AG04449 (cell line): ENCODE measurements at places on chromosomes 6 and 20.

GRCh38 chr6:142377497-142377848, 75.7 kb downstream of the ADGRG6 start:
- no peak for DNase-seq

DNA sequence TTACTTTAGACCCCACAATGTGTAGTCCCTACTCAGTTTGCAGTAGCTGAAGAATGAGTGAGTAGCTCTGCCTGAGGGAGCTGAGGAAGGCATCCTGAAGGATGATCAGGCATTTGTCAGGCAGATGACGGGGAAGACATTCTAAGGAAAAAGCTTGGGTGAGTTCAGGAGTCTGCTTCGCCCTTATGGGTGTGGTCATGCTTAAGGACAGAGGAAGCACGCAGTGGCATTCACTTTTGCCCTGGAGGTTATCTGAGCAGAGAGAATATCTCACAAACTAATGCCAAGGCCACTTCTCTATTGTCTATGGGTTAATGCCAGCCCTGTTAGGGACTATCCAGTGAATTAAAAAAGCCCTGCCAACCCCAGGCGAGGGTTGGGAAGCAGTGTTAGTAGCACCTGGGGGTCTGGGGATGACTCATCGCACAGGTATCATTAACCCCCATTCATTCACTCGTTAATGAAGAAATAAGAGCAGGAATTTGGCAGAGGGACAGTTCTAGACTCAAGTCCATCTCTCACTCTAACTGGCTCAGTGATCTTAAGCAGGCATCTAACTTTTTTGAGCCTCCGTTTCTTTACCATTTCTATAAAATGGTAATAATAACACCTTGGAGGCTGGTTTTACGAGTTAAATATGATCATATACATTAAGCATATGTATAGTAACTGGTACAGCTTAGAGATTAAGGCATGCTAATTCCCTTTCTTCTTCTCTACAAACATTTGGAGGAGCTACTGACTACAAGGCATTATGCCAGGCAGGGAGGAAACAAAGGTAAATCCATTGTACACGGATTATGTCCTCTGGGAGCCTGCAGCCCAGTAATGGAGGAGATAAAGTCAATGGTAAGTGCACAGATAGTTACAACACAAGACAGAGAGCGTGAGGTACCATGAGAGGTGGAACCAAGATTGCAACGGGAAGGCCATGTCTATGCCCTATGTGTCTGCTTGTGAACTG, 93.2 kb upstream of the AKIRIN2 start:
- DNase-seq, result no peak

DNA sequence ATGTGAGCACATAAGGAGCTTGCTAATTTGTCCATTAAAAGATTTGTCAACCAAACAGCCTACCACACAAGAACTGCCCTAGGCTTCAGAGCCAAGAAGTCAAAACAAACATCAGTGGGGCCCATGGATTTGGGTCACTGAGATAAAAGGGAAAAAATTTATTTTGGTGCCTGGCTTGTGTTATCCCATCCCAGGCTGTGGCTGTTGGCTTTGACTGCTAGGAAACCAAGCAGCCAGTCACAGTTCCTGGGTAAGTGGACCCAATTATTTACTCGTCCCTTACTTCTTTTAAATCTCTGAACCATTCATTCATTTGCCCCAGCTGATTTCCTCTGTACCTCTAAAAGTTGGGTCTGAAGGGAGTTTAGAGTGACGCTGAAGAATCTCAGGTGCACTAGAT, 41.3 kb downstream of the EDN1 start:
- no peak for DNase-seq

GRCh38 chr6:139676718-139677117, 302.3 kb upstream of the CITED2 start:
- DNase-seq, result no peak

- no peak for DNase-seq
Measured at GRCh38 chr6:151388997-151389617, 2.3 kb downstream of the ZBTB2 start.

DNA sequence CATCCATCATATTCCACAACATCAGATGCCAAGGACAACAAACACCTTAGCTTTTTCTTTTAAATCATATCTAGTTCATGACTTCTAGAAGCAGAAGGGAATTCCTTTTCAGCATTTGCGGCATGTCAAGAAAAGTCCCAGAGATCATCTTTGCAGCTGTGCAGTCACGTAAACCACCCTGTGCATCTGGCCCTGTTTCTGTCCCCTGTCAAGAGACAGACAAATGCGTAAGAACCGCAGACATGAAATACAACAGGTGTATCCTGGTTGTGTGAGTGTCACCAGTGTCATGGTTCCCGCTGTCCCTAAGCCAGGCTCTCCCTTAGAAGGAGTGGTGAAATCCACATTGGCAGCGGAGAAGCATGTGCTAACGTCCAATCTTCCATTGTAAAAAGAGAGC, 28.1 kb downstream of the LY86 start:
- DNase-seq, result no peak

- no peak for DNase-seq
Measured at GRCh38 chr20:52799130-52799529, 173.0 kb upstream of the TSHZ2 start.

- DNase-seq, result no peak
Measured at GRCh38 chr6:75498862-75499261, 5.3 kb upstream of the FILIP1 start.

DNA sequence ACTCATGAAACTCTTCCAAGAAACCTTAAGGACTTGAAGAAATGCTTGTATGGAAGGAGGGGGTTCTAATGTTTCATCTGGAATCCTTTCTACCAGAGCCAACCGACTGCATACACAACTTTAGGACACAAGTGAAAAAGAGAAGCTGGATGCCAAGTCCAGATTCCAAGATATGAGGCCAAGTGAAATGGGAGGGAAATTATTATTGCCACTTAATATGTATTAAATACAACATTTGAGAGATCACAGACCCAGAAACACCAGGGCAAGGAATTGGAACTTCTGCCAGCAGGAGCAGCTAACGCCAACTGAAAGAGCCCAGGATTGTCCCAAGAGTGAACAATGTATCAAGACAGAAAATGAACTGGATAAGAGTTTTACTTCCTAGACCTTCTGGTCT, 144.2 kb downstream of the ARHGAP18 start:
- no peak for DNase-seq

- DNase-seq, result peak; percentile 46
Measured at GRCh38 chr6:47134476-47135189, 92.5 kb upstream of the ADGRF1 start.

GRCh38 chr20:35735826-35736470, 6.1 kb downstream of the RBM39 start:
- DNase-seq, result no peak

GRCh38 chr6:73349311-73349710, 4.8 kb downstream of the DPPA5 start:
- DNase-seq, result no peak

GRCh38 chr6:48809700-48810099, 653.4 kb downstream of the MMUT start:
- DNase-seq, result no peak

DNA sequence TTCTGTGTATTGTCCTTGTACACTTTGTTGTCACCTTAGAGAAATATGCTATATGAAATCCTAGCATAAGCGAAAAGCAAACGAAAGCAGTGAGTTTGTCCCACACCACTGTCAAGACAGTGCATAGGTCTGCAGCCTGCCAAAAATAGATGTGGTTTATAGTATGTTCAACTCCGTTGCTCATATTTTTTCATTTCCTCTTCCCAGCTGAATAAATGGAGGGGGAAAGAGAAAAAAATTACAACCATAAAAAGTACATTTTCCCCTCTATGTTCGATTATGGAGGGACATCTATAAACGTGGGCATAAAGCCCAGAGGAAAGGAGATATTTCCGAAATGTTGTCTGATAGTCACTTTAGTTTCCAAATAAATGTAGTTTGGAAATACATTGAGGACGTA, 25.8 kb downstream of the PRL start:
- no peak for DNase-seq

DNA sequence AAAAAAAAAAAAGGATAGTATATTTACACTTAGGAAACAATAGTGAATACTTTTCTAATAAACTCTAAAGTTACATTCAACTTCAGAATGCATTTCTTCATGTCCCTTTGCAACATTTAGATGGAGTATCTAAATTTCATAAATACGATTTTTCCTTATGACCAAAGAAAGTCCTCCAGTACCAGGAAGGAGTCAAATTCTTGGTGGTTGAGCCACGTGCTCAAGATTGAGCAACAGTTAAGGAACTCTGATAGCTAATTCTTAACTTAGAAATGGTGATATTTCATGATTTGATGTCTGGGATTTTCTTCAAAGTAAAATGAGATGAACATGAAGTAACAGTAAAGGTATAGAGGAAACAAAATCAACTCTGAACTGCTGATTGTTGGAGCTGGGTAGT, 92.7 kb downstream of the SASH1 start:
- DNase-seq, result no peak

GRCh38 chr20:63606686-63607085, 20.2 kb downstream of the GMEB2 start:
- no peak for DNase-seq

DNA sequence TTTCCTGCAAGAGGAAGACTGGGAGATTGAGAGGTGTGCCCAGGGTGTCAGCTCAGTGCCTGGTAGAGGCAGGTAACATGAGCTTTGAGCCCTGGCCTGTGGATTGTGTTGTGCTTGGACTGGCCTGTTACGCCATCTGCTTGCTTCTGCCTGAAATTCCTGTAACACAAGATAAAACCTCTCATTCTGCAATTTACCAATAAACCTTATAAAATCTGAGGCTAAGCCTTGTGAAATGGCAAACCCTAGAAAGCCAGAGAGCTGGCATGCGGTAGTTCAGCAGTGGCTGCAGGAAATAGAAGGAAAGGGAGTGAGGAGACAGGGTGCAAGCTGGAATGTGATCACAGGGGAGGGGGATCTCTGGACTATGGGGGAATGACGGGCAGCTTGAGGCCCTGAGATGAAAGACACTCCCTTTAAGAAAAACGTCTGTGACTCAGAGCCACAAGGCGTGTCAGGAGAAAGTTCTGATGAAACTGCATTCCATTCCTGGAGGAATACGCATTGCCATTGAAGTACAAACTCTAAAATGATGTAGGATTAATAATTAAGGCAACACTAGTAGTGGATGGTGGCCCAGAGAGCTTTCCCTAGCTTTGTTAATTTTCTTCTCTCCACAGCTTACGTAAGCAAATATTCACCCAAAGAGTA, 26.3 kb upstream of the TFAP2A start:
- DNase-seq, result peak; percentile 82

GRCh38 chr20:48919882-48920526, 1.5 kb upstream of the ARFGEF2 start:
- DNase-seq, result no peak

GRCh38 chr6:37048851-37049757, 43.6 kb downstream of the FGD2 start:
- peak; percentile 59 for DNase-seq

DNA sequence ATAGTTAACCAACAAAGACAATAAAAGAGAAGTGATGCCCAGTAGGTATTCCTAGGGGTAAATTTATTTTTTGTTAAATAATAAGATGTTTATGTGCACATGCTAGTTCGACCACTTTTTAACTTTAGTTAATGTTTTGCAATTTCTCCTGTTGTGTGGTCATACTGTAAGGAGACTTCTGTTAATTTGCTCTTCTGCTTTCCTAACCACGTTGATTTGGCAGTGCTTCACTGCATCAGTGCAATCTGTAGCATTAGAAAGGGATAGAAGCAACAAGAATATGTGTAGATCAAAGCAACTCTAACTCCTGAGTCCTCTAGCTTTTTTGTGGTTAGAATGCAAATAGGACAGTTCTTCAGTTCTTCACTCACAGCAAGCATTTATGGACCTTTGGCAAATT, 13.9 kb downstream of the MYB start:
- no peak for DNase-seq

GRCh38 chr20:58461104-58461503, 54.1 kb downstream of the APCDD1L start:
- no peak for DNase-seq

DNA sequence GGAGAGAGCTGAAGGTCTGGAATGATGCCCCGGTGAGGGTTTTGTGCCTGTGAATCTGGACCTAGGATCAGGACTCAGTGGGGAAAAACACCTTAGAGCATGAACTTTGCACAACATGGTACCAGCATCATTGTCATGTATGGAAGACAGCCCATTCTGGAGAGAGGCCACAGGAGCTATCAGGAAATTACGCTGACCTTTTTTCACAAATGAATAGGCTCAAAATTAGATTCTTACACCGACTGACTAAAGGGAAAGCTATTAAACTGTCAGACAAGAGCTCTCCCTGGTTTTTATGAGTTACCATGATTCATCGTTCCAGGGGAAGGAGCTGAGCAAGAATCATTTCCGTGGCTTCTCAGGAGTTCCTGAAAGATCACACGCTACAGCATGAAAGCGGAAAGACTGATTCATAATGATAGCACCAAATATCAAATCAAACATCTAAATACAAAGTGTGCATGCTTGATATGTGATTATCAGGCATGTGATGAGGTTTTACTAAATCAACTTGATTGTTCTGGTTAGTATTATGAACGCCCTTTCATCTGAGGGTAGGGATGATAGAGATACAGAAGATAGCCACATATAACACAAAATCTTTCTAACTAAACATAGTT, 224.9 kb upstream of the SMLR1 start:
- DNase-seq, result peak; percentile 91

- DNase-seq, result no peak
Measured at GRCh38 chr6:53645859-53646258, 19.7 kb downstream of the KLHL31 start.

DNA sequence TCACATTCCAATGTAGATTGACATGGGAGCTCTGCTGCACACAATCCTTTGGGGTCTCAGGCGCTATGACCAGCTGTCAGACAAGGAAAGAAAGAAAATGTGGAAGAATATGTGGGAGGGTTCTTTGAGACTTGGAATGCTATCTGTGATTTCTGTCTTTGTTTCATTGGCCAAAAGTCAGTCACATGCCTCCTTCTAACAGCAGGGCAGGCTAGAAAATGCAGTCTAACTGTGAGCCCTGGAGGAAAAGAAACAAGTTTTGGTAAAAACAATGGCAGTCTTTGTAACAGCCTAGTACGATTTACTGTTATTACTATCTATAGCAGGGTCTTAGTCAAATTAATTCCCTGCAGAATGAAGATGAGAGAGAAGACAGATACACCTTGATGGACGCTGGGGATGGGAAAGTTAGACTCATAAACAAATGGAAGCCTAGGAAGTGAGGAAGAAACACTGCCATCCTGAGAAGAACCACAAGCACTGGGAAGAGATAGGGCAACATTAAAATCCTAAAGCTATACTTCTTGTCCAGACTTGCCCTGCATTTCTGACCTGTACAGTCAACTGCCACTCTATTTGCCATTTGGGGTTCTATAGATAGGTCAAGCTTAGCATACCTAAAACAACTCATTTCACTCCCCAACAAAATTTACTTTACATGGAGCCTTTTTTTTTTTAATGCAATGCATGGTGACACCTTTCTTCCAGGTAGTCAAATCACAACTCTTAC, 833.0 kb downstream of the KIF16B start:
- no peak for DNase-seq

- DNase-seq, result no peak
Measured at GRCh38 chr6:93786474-93787330, 367.3 kb upstream of the EPHA7 start.
